ENCODE measurements at places on chromosomes 3 and 15.

DNA sequence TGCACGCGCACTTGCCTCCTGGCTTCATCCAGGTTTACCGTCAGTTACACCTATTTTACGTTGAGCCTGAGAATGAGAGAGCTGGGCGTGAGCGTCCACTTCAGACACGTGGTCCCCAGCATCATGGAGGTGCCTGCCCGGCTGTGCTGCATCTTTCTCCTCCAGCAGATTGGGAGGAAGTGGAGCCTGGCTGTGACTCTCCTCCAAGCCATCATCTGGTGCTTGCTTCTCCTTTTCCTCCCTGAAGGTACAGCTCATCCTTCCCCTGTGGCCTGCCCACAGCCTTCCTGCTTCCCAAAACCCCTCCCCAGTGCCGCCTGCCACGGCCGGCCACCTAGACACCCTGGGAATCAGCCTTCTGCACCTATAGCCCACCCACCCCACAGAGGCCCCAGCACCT, 31.6 kb downstream of the SLC22A14 start:
- DNase-seq, result no peak

DNA sequence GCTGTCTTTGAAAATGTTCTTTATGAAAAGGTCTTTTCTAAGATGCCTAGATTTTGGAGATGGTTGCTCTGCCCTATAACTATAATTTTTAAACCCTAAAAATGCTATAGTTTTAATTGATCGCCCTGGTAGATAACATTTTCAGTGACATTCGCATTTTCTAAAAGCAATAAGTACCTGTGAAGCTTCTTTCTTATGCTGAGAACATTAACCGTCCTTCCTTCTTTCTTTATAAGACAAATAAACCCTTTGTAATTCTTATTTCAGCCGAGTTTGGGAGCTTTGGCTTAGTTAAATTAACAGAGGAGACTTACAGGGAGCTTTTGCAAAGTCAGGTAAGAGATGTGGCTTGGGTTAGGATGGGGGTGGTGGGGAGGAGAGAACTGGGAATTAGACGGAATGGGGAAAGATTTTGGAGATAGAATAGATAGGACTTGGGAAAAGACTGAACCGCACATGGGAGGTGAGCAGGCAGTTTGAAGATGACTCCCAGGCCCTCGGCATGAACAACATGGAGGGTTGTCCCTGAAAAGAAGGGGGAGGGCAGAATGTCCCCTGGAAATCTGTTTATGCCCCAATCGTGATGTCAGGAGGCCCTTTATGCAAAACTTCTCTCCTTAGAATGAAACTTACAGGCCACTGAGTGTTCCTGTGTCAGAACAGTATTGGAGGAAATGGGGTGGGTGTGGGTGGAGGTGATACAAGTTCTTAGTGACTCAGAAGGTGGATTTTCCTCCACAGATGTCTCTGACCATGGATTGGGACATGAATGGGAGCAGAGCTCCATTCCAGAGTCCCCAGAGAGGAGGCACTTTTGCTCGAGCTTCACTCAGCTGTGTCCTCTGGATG, 76.2 kb upstream of the LARS2 start:
- DNase-seq, result no peak

GRCh38 chr3:25831578-25831977, 41.7 kb downstream of the OXSM start:
- DNase-seq, result no peak

GRCh38 chr15:98382139-98382538, 266.2 kb upstream of the IGF1R start:
- no peak for DNase-seq

DNA sequence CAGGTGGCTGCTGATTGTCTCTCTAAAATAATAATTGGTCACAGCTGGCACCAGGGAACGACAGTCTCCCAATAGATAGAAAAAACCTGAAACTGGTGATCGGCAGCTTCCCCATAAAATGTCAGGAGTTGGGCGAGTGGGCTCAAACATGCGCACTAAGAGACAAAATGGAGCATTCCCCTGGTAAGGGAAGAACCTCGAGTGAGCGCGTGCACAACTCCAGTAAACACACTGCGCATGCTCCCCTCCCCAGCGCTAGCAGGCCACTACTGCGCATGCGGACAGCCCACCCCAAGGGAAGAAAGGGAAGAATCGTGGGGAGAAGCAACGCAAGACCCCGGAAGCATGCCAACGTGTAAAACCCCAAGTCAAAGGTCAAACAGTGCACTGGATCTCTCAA, 7.7 kb upstream of the STARD5 start:
- no peak for DNase-seq

DNA sequence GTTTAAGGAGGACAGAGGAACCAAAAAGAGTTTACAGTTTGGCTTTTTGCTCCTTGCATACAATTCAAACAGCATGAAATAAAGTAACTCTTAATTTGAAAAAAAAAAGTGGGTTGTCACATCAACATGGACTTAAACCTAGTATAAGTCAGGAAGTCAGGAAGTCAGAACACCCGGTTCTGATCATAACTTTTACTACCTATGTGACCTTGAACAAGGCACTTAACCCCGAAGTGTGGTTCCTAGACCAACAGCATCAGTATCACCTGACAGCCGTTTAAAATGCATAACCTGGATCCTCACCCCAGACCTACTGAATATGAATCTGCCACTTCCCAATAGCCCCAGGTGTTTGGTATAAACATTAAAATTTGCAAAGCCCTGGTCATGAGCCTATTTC, 18.7 kb downstream of the LYSMD2 start:
- no peak for DNase-seq

DNA sequence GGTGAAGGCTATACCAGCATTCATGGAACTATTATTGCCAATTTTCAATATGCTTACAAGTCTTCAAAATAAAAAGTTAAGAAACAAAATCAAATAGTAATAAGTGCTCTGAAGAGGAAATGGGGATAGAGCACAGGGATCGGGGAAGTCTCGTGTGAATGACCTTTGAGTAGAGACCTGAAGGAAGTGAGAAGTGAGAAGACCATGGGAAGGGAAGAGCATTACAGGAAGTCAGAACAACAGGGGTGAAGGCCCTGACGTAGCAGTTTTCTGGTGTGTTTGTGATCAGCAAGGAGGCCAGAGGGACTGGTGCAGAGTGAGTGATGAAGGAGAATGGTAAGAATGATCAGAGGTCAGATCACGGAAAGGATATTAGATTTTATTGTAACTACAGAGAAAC, 48.1 kb downstream of the STAC start:
- no peak for DNase-seq

GRCh38 chr3:182303169-182303568, 490.1 kb upstream of the ATP11B start:
- DNase-seq, result no peak

GRCh38 chr3:6168256-6168655, 692.7 kb upstream of the GRM7 start:
- DNase-seq, result no peak

DNA sequence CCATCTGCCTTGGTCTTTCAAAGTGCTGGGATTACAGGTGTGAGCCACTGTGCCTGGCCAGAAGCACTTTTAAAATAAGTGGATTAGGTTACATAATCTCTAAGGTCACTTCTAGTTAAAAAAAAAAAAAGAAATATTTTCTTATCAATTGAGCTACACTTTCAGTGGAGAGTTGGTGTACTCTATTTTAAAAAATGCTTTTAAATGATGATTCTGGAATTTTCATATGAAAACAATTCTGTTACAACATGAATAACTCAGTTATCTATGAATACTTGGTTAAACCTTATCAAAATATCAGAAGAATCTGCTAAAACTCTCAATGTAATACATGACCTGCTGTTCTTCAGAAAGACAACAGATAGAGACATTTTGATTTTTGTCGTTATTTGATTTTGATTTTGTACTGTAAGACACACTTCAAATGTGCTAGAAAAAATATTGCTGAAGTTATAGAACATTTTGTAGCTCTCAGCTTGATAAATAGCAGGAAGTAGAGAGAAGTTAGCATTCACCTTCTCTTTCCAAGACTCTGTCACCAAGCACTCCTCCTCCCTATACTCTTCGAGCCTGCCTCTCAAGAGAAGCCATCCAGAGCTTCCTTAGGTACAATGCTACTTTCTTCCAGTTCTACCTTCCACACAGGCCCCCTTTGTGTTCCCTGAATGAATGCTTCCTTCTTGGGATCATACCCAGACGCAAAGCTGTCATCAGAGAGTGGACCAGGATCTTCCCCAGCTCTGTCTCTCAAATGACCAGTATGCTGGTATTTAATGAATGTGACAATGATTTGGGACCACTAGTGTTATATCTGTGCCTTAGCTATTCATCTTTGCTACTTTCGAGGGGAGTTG, 47.2 kb upstream of the SECISBP2L start:
- no peak for DNase-seq

DNA sequence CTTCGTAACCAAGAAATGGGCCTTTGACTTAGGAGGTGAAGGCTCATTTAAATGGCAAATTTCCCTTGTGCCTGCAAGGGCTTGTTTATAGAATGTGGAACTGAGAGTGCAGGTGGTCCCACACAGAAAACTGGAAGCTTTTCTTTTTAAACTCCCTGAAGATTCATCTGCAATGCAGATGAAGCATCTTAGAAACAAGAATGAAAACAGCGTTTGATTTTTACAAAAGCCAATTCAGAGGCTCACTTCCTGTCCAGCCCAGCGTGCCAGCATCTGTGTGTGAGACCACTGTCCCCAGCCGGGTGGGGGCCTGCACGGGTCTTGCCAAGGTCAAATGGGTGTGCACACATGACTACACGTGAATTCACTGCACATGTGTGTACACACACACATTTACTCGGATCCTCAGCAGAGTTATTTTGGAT, 94.7 kb downstream of the LINGO1 start:
- no peak for DNase-seq

DNA sequence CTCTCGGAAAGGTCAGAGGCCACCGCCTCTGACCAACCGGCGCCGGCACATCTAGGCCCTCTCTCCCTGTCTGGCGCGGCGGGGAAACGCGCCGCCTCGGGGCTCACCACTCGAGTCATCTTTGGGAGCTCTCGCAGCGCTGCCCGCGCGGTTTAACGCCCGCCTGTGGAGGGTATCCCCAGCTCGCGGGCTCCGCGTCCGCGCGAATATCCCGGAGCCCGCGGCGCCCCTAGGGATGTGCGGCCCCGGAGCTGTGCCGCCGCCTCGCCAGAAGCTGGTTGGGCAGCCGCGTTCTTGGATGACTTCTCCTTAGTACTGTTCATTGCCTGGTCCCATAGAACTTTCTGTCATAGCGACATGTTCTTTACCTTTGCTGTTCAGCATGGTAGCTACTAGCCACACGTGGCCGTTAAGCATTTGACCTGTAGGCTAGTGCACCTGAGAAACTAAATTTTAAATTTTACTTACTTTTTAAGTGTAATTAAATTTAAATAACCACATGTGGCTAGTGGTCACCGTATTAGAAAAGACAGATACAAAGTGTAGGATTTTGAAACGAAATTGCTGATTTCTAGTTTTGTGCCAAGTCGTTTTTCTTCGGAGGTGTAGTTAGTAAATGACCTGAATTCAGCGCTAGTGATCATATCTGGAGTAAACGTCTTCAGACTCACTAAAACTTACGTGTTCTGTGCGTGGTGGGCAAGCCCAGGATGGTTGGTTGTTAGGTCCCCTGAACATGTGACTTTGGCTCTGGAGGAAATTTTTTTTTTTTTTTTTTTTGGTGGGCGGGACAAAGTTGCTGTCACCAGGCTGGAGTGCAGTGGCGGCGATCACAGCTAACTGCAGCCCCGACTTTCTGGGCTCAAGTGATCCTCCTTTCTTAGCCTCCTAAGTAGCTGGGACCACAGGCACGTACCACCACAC, 835 bp downstream of the ARIH2 start:
- peak; percentile 48 for DNase-seq

DNA sequence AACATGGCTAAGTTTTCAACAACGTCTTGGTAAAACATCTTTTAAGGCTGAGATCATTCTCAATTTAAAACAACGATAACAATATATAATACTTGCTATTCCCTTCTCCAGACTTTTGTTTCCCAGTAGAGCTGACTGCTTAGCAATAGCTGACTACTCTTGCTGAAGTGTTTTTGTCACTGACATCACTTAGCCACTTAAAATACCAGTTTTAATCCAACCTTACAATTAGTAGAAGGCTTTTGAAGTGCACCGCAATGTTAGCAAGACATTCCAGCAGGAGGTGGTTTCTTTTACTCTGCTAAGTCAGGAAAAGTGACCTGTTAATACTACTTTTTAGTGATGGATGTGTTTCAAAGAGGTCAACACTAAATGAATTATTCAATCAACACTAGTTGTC, 28.7 kb upstream of the GBE1 start:
- DNase-seq, result no peak

DNA sequence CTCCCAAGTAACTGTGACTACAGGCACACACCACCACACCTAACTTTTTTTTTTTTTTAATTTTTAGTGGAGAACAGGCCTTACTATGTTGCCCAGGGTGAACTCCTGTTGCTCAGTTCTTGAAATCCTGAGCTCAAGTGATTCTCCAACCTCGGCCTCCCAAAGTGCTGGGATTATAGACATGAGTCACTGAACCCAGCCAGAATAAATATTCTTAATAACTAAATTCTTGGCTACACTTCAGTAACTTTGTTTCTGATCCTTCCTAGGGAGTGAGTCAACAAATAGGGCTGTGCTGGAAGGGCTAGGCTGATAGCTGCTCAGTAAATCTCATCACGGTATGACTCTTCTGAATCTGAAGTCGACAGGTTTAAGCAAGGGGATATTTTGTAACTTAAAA, 56.6 kb downstream of the P3H2 start:
- no peak for DNase-seq

GRCh38 chr3:193895409-193895808, 240.5 kb upstream of the HES1 start:
- DNase-seq, result no peak

- no peak for DNase-seq
These were observed 9.5 kb downstream of the HMG20A start for GRCh38 chr15:77430213-77430612.

DNA sequence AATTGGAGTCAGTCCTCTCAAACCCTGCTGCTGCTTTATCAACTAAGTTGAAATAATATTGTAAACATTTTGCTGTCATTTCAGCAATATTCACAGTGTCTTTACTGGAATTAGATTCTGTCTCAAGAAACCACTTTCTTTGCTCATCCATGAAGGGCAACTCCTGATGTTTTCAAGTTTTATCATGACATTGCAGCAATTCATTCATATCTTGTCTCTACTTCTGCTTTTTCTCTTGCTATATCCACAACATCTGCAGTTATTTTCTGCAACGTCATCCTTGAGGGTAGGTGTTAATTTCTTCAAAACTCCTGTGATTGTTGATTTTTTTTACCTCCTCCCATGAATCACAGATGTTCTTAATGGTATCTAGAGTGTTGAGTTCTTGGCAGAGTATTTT, 181.6 kb downstream of the EPHA6 start:
- DNase-seq, result no peak

GRCh38 chr15:50542887-50543210, 3.6 kb downstream of the USP50 start:
- DNase-seq, result no peak

- DNase-seq, result no peak
These were observed 28.8 kb upstream of the CCDC50 start for GRCh38 chr3:191300422-191300821.

DNA sequence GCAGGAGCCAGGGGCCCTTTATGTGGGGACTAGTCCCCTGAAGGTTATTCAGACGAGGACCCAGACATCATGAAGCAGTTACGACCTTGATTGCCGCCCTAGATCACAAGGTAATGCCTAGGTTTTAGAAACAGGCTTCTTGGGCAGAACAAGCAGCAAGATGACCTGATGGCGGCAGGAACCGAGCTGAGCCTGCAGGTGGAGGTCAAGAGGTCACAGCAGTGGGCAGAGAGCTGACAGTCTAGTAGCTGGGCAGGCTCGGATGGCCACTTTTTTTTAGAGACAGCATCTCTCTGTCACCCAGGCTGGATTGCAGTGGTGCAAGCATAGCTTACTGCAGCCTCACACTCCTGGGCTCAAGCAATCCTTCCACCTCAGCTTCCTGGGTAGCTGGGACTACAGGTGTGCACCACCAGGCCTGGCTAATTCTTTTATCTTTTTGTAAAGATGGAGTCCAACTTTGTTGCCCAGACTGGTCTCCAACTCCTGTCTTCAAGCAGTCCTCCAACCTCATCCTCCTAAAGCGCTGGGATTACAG, 83.5 kb upstream of the ABHD17C start:
- DNase-seq, result no peak

All from effector CD4-positive, alpha-beta T cell (primary cell).